LHCN-M2 (cell line): ENCODE measurements at places on chromosomes 4 and X. TPM values are rescaled to one million over a fixed set of nuclear protein-coding genes. Genes with fewer than 3 reads are reported as not detected.

- peak; percentile 1 for DNase-seq
Observed at GRCh38 chrX:73076838-73077237, 2.5 kb downstream of the PABPC1L2A start.

GRCh38 chr4:166823126-166823525, 411.2 kb downstream of the SPOCK3 start:
- DNase-seq = no peak

- no peak for DNase-seq
Observed at GRCh38 chrX:150849996-150850720, 48.3 kb downstream of the CD99L2 start.

GRCh38 chrX:107398115-107398514, 51.3 kb upstream of the FRMPD3 start:
- no peak for DNase-seq

- DNase-seq = no peak
Observed at GRCh38 chr4:188110036-188110435, 633 bp upstream of the TRIML2 start.

DNA sequence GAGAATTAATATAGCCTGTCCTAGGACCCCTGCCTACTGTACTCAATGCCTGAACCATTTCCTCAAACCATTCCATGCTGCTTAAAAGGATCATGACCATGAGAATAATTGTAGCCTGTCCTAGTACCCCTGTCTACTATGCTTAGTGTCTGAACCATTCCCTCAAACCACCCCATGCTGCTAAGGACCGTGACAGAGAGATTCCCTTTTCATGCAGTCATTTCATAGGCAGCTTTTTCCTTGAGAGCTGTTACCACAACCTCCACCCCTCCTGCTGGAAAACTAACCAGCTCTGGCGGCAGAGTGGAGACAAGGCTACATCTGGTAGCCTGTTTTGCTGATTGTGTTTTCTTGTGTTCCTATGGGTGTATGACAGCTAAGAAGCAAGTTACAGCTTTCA, 174.9 kb upstream of the SMARCAD1 start:
- peak; percentile 5 for DNase-seq

DNA sequence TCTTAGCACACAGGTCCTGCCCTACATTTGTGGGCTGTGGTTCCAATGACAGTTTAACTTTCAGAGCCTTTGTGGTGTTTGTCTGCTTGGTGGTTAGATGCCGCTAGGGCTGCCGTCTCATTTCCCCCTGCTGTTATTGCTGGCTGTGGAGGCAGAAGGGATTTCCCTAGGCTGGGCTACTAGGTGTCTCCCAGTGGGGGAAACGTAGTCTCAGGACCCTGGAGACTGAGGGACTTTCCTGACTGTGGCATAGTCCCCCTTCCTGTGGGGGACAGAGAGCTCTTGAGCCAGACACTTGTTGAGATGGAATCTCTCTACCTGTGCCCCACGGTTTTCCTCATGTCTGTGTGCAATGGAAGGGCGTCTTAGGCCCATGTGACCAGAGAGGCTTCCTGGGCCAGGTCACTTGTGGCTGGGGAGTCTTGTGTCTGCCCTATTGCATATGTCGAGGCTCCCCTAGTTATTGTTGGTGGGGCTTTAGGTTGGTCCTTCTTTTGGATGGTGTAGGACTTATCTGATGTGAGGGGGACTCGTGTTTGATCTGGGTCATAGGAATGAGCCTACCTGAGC, 68.2 kb downstream of the ARHGAP10 start:
- DNase-seq = peak; percentile 34

DNA sequence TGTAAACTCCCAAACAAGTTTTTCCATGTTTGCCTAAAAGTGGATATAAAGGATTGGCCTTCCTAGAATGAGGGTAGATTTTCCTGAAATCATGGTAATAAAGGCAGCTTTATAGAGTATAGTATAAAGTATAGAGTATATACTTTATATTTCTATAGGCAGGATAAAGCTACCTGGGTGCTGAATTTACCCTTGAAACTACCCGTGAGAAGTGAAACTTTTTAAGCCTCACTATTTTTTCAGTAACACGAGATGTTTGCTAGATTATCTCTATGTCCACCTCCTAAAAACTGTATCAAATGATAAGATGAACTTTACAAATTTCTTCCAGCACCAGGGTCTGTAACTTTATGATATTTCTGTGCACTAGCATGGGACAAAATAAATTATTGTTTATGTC, 340.0 kb upstream of the GALNTL6 start:
- no peak for DNase-seq

GRCh38 chrX:42920752-42921151, 142.8 kb upstream of the PPP1R2C start:
- DNase-seq = no peak

- no peak for DNase-seq
Observed at GRCh38 chr4:134634301-134634700, 432.7 kb upstream of the PABPC4L start.

Gene RUFY3
- total RNA-seq = 28.9 and 36.4 TPM in 2 replicates

Gene NKX6-1
- total RNA-seq = 0.86 and 1.7 TPM in 2 replicates

Gene FDCSP
- total RNA-seq = not detected in 2 replicates

Gene SLC30A9
- total RNA-seq = 77.7 and 85.8 TPM in 2 replicates

Gene CXCL8
- 3.2 and 5.9 TPM in 2 replicates for total RNA-seq

Gene GAGE2A
- total RNA-seq = not detected in 2 replicates

Gene GAGE12J
- total RNA-seq = not detected in 2 replicates

Gene RENBP
- total RNA-seq = 0.40 TPM in 1 of 2 replicates, not detected in the other

Gene TMEM255A
- total RNA-seq = 0.06 and 0.17 TPM in 2 replicates
